NCI-H2081 treated with DMSO at 0.1 percent for 48 hours (cell line): ENCODE measurements at places on chromosomes 12 and 14.

- no peak for DNase-seq
Observed at GRCh38 chr12:77882709-77883108, 52.0 kb downstream of the NAV3 start.

- peak; percentile 35 for DNase-seq
Observed at GRCh38 chr14:32469388-32470160, 140.5 kb downstream of the AKAP6 start.

- DNase-seq = no peak
Observed at GRCh38 chr14:102903889-102904512, 18.5 kb upstream of the AMN start.

- DNase-seq = no peak
Observed at GRCh38 chr12:96201272-96202227, 7.4 kb downstream of the ELK3 start.

DNA sequence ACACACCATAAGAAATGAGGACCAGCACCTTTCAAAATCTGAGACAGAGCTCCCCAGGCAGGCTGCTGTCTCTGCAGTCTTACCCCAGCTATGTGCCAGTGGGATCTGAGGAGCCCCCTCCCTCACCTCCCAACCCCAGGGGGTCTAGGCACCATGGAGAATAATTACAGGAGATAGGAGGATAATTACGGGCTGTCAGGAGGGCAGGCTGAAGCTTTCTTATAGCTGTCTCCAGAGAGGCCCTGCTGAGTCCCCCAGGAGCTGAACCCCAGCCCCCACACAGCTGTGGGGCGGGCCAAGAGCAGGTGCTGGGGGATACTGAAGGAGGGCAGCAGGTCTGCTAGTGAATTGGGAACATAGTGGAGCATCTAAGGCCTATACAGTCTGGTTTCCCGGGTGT lies 6.8 kb downstream of the CPNE6 start:
- DNase-seq = peak; percentile 25

DNA sequence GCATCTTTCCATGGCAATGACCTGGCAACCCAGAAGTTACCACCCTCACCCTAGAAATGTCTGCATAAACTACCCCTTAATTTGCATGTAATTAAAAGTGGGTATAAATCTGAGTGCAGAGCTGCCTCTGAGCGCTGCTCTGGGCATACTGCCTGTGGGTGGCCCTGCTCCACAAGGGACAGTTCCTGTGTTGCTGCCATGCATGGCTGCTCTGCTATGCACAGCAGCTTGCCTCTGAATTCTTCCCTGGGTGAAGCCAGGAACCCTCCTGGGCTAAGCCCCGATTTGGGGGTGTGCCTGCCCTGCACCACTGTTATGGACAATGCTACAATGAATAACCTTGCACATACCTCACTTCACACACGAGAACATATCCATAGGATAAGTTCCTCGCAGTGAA lies 35.7 kb upstream of the GPR132 start:
- no peak for DNase-seq

DNA sequence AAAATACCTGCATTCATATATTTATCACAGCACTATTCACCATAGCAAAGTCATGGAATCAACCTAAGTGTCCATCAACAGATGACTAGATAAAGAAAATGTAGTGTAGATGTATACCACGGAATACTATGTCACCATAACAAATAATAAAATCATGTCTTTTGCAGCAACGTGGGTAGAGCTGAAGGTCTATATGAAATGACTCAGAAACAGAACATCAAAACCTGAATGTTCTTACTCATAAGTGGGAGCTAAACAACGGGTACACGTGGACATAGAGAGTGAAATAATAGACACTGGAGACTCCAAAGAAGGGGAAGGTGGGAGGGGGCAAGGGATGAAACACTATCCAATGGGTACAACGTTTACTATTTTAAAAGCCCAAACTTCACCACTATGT lies 37.9 kb downstream of the SLC38A1 start:
- no peak for DNase-seq

- DNase-seq = no peak
Observed at GRCh38 chr12:12007001-12007712, 63.6 kb upstream of the BCL2L14 start.

GRCh38 chr12:2393016-2393415 lies 340.2 kb downstream of the CACNA1C start:
- no peak for DNase-seq

GRCh38 chr12:93938317-93938716 lies 210.1 kb upstream of the PLXNC1 start:
- DNase-seq = no peak

- DNase-seq = no peak
Observed at GRCh38 chr12:10672231-10672868, 1.5 kb downstream of the STYK1 start.

- no peak for DNase-seq
Observed at GRCh38 chr12:104319918-104320626, 16.5 kb downstream of the EID3 start.

- DNase-seq = no peak
Observed at GRCh38 chr14:56953884-56954283, 143.6 kb upstream of the OTX2 start.

- DNase-seq = no peak
Observed at GRCh38 chr14:61358554-61359226, 37.3 kb downstream of the PRKCH start.

GRCh38 chr12:46468160-46468559 lies 95.6 kb upstream of the SLC38A2 start:
- DNase-seq = no peak

GRCh38 chr14:74591394-74591793 lies 20.6 kb downstream of the LTBP2 start:
- no peak for DNase-seq

DNA sequence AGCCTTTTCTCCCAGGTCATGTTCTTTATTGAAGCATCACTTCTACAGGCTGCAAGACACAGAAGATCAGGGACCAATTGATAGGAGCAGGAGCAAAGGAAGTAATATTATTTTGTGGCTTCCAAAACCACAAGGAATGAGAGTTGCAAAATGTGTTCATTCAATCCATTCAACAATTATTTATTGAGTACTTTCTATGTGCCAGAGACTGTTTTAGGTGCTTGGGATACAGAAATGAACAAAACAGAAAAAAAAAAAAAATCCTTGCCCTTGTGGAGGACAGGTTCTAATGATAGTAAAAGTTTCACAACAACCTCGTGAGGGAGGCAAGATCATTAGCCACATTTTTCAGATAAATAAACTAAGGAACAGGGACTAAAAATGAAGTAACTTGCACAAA lies 20.1 kb upstream of the DACT1 start:
- DNase-seq = no peak

GRCh38 chr12:67655829-67656228 lies 7.3 kb downstream of the DYRK2 start:
- DNase-seq = no peak

GRCh38 chr14:44830371-44830770 lies 131.4 kb downstream of the KLHL28 start:
- no peak for DNase-seq

- DNase-seq = peak; percentile 62
Observed at GRCh38 chr12:54360717-54361456, 3.4 kb downstream of the GPR84 start.

- DNase-seq = no peak
Observed at GRCh38 chr12:38102197-38102596, 214.4 kb upstream of the ALG10B start.

- no peak for DNase-seq
Observed at GRCh38 chr14:85451421-85451820, 78.5 kb upstream of the FLRT2 start.
